ENCODE measurements at places on chromosomes 6 and 20.

GRCh38 chr20:63441136-63442099 is 31.0 kb downstream of the KCNQ2 start:
- no peak for DNase-seq

DNA sequence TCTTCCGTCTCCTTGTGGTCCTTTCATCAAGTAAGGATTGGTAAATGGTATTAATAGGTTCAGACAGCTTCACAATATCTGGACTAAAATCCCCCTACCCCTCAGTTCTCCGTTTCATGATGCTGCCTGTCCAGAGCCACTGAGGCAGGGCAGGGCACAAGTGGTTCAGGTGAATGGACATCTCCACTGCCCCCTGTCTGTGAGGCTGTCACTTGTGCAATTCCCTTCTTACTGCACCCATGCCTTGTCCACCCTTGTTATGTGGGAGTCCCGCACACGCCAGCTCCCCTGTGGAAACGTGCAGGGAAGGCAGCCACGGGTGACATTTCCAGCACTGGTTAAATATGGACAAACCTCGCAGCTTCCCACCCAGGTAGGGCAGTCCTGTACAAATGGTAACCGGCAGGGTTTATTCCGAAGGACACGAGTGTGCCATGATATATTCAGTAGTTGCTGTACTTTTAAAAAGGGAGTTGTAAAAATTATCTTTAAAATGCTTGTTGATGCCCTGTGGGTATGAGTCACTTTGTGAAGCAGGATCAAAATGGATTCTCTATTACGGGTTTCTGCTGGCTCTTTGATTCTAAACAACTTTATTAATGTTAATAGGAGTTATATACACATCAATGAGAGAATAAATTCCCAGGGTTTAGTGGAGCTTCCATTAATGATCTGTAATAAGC is 73.5 kb downstream of the FYN start:
- no peak for DNase-seq

- no peak for DNase-seq
These were observed 966.6 kb downstream of the HACE1 start for GRCh38 chr6:103893141-103893581.

DNA sequence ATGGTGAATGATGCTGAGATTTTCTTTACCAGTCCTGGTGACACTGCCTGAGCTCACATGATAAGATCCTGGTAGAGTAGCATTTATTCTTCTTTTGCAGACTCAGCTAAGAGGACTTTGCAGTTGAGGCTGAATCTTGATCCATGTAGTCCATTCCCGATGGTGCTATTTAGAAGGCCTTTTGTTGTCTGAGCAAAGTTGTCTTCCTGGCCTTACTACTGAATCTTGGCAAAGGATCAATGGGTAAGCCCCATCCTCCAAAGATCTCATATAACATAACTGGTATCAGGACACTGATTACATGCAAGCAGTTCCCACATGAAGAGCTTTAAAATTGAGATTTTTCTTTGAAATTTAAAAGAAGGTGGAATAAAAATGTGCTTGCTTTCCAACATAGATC is 291.6 kb downstream of the SOX4 start:
- no peak for DNase-seq

GRCh38 chr6:11532097-11532496 is 5.5 kb upstream of the TMEM170B start:
- DNase-seq, result no peak

- DNase-seq, result no peak
These were observed 22.5 kb upstream of the DEFB116 start for GRCh38 chr20:31330893-31331292.

DNA sequence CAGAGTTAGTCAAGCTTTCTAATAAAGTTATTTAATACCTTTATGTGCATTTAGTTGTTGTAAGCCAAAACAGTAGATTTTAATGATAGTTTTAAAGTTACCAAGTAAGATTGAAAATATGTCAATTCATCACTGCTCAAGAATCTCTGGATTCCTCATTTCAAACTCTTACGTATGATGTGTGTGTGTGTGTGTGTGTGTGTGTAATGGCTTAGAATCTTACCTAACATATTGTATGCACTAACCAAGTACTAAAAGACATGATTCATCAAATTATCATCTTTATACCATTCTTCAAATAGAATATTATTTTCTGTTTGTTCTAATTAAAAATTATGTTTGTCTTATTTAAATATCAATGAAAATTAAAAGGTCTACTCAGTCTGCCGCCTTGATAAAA is 41.5 kb upstream of the ZNF337 start:
- DNase-seq, result no peak

- DNase-seq, result no peak
These were observed 735 bp upstream of the SLC23A2 start for GRCh38 chr20:5002077-5002413.

DNA sequence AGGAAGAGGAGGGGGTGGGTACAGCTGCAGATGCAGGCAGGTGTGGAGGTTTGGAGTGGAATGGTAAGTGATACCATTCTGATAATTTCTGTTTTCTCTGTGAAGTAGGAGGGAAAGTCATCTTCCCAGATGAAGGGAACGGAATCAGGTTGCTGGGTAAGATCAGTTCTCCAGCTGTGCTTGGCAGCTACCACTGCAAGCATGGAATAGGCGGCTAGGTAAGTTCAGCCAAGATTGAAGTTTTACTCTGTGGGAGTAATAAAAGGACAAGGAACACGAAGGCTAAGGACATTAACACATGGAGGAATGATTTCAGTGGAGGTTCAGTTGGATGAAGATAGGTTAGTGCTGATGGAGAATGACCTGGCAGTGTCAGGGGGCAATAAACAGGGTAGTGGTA is 128.3 kb downstream of the CARMIL1 start:
- no peak for DNase-seq

DNA sequence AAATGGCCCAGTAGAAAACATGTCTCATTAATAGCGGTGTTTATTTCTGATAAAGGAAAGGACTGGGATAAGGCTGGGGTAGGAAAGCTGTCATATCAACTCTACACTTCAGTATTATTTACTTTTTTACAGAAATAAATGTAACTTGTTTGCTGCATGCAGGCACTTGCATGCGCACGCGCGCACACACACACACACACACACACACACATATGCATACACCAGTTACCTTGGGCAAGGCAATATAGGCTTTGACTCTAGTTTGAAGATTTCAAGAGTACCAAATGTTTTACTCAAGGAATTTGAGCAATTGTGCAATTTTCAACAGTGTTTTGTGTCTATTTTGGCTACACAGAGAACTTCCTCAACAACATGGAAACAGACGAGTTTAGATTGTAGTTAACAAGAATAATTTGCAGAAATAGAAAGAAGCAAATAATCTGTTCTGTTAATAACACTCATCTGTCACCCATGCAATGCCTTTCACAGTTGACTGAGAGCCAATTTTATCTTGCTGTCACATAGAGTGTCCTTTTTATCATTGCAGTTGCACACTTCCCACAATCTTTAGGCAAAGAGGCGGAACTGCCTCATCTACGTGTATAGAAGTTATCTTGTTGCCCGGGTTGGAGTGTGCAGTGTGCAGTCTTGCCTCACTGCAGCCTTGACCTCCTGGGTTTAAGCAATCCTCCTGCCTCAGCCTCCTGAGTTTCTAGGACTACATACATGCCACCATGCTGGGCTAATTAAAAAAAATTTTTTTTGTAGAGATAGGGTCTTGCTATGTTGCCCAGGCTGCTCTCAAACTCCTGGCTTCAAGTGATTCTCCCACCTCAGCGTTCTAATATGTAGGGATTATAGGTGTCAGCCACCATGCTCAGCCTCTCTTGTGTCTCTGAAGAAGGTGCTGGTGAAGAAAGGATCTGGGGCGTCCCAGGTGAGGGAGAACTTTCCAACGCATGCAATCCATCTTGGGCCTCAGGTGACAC is 74.8 kb upstream of the SHLD1 start:
- DNase-seq, result no peak

- DNase-seq, result no peak
These were observed 12.0 kb downstream of the ZCCHC3 start for GRCh38 chr20:309306-309840.

DNA sequence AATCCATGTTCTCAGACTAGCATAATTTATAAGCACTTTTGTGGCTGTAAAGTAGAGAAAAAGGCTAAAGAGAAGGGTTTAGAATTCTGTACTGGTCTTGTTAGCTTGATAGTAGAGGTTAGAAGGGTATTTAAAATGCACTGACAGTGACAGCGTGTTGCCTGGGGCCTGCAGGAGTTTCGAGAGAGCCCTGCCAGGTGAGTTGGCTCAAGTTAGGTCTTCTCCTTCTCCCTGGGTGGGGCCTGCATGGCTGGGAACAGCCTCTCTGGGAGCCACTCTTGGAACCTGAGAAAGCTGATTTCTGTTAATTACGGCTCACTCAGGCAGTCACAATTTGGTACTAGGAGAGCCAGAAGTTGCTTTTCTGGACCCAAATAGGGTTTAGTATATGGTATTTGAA is 103.7 kb downstream of the ARID1B start:
- DNase-seq, result no peak

GRCh38 chr6:156191895-156192294 is 585.3 kb upstream of the ARID1B start:
- DNase-seq, result no peak

DNA sequence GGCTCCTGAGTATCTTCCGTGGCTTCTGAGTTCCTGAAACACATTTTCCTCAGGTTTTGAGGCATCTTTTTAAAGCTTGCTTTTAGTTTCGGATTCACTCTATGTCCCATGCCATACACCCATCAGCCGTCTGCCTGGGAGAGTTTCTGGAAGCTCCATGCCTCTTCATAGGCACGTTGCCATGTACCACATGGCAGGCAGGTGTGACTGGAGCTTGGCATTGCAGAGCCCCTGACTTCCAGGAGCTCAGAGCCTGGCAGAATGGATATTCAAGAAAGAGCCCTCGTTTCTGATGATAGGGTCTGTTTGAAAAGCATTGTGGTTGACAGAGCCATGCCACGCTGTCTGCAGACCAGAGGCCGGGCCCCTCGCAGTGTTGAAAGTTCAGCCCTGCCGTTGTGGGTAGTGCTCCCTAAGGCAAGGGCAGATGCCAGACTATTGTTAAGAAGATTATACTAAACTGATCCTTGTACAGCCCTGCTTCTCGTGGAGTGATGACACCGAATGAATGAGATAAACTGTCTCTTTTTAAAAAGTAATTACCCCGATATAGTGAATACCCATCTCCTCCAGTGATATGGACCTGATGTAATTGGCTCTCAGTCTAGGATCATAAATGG is 100.0 kb downstream of the RPP40 start:
- no peak for DNase-seq

DNA sequence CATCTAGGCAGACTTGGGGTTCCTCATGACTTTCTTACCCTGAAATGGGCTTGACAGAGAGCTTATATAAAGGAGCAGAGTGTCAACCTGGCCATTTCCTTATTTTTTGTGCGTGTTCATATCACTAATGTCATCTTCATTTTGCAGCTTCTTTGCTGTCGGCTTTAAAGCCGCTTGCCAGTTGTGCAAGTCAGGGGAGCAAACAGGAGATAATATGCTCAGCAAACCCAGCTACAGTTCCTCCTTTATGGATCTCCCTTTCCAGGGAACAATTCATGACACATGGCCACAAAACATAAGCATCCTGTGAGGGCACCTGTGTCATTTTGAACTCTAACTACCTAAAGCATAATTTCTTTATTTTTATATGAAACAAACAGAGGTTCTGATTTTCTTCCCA is 6.5 kb upstream of the TUBB2B start:
- no peak for DNase-seq

DNA sequence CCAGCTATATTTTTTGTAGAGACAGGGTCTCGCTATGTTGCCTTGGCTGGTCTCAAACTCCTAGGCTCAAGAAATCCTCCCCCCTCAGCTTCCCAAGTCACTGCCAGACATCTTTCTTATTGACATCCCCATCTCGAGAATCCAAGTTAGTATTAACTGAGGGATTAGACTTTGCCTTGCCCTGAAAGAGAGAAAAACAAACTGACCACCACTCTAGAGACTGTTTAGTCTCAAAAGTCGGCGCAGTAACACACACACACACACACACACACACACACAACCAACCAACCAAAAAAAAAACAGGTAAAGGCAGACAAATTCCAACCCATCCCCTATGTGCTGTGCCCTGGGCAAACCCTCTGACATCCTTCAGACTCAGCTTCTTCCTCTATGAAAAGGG is 27.2 kb upstream of the PNPLA1 start:
- DNase-seq, result no peak

- DNase-seq, result no peak
These were observed at the start of gene LAMA5 for GRCh38 chr20:62367136-62367632. Gene LAMA5, minus strand, starts transcription at chr20:62367312. Its CDS starts 67 bp downstream, at chr20:62367245.

GRCh38 chr6:169833258-169833794 is 81.9 kb downstream of the ERMARD start:
- DNase-seq, result no peak

DNA sequence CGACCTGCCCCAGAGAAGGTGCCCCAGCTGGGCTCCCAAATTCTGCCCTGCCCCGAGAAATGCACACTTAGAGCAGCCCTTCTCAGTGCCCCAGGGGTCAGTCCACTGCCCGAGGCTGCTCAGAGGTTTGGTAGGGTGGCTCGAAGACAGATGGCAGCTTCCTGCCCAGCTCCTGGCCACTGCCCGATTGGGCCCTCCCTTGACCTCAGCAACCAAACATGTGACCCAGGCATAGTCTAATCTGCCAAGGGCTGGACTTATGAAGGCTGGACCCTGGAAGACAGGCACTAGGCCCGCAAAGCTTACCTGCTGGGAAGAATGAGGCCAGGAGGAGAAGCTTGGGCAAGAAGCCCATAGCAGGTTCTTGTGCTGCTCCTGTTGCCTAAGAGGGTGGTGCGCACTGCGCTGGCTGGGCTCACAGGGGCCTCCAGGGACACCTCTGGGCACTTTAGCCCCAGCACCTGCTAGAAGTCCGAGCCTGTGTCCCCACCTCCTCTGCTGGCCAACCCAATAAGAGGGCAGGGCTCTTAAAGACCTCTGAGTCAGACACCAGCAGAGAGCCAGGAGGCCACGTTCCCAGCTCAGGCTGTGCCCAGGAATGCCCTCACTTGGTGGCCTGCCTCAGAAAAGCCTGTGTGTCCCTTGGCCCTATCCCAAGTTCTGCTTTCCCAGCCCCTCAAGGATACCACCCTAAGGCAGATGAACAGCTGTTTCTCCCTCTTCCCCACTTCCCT is 5.5 kb downstream of the SIGLEC1 start:
- no peak for DNase-seq

GRCh38 chr20:47950124-47950912 is 165.0 kb upstream of the SULF2 start:
- DNase-seq, result no peak

GRCh38 chr20:8228315-8228714 is 96.2 kb downstream of the PLCB1 start:
- no peak for DNase-seq

- no peak for DNase-seq
These were observed 213.8 kb upstream of the ZFP64 start for GRCh38 chr20:52405417-52405816.

DNA sequence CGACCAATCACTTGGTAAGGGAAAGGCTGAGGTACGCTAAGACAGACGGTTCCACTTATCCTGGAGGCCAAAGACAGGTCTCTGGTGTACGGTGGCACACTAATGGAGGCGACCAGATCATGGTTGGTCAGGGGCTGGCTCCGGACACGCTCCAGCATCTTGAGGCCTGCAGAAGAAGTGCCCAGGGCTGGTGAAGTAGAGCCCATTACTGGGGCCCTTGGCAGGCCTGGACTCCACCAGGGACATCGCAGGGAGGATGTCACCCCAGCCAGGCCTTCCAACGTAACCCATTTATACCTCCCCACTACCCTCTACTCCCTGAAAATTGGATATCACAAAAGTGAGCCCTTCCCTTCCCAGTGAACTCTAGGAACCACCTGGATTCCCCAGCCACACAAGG is 16.2 kb downstream of the KHDC1L start:
- no peak for DNase-seq

Measured in stimulated activated CD8-positive, alpha-beta memory T cell treated with anti-CD3 and anti-CD28 coated beads, Interleukin-12 subunit alpha, Interleukin-12 subunit beta, amount 100 ng/mL, for 1 hour (primary cell).